CD4-positive, CD25-positive, alpha-beta regulatory T cell (primary cell): ENCODE measurements at places on chromosomes 3 and 15. TPM values are rescaled to one million over a fixed set of nuclear protein-coding genes. Genes with fewer than 3 reads are reported as not detected.

CHST13 gene
- not detected for total RNA-seq

ARRDC4 gene
- total RNA-seq: 0.37 TPM

DLL4 gene
- total RNA-seq: not detected

- DNase-seq: no peak
- no peaks in the 10 kb centered on the region for H3K4me1 ChIP-seq
- H3K27me3 ChIP-seq: peaks cover 2% of the 10 kb centered on the region
- no peaks in the 10 kb centered on the region for H3K36me3 ChIP-seq
- no peak overlapping the region for H3K4me3 ChIP-seq
Measured at GRCh38 chr3:193049935-193050334, 132.3 kb upstream of the MB21D2 start.

DNA sequence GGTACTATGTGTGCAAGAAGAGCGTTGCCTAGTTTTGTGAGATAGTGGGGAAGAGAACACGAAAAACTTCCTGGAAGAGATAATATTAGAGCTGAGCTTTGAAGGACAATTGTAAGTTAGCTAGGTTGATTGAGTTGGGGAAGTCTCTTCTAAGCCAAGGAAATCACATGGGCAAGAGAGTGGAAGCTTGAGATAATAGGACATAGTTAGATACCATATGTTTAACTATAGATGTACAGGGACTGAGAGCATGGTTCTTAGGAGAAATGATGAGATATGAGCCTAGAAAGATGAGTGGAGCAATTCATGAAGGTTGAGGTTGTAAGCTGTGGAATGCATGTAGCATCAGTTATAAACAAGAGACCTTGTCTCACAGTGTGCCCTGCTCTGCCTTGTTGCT is 30.1 kb upstream of the AQP9 start:
- DNase-seq: no peak
- H3K36me3 ChIP-seq: no peaks in the 10 kb centered on the region
- no peak overlapping the region for H3K27ac ChIP-seq
- peaks cover 10% of the 10 kb centered on the region for H3K27me3 ChIP-seq
